SK-N-SH (cell line): ENCODE measurements at places on chromosomes 11 and 22. TPM values are rescaled to one million over a fixed set of nuclear protein-coding genes. Genes with fewer than 3 reads are reported as not detected.

- no peak overlapping the region for H3K27ac ChIP-seq
- no peak for DNase-seq
- peaks cover 47% of the 10 kb centered on the region for H3K4me1 ChIP-seq
- H3K4me3 ChIP-seq, result no peak overlapping the region
- H3K27me3 ChIP-seq, result no peaks in the 10 kb centered on the region
- H3K36me3 ChIP-seq, result no peaks in the 10 kb centered on the region; the same call in 1 of the 2 replicates
Observed at GRCh38 chr22:46657996-46658947, 38.1 kb downstream of the GRAMD4 start.

DNA sequence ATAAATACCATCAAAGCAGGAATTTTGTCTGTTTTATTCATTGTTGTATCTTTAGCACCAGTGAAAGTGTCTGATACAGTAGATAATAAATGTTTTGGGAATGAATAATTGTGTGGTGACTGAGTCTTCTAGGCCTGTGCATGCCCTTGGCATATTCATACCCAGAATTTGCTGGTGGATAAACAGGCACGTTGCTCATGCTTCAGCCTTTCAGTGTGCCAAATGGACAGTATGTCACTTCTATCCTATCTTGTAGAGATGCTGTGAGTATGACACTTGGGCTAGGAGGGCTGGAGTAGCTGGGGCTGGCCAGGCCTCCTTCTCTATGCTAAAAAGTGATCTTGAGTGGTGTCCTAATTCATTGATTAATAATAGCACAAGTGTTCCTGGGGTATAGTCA lies 287.3 kb upstream of the DDI1 start:
- peaks cover 3% of the 10 kb centered on the region; the same call in 1 of the 2 replicates for H3K4me1 ChIP-seq
- H3K27me3 ChIP-seq, result no peaks in the 10 kb centered on the region
- no peak overlapping the region for H3K4me3 ChIP-seq
- no peak overlapping the region for H3K27ac ChIP-seq
- DNase-seq, result no peak

GRCh38 chr11:12653729-12654128 lies 20.5 kb upstream of the TEAD1 start:
- no peaks in the 10 kb centered on the region for H3K36me3 ChIP-seq
- no peaks in the 10 kb centered on the region for H3K4me1 ChIP-seq
- H3K4me3 ChIP-seq, result no peak overlapping the region
- H3K27me3 ChIP-seq, result no peaks in the 10 kb centered on the region
- no peak overlapping the region for H3K27ac ChIP-seq
- no peak for DNase-seq

- H3K27ac ChIP-seq, result no peak overlapping the region
- no peaks in the 10 kb centered on the region for H3K27me3 ChIP-seq
- no peak overlapping the region for H3K4me3 ChIP-seq
- no peaks in the 10 kb centered on the region for H3K4me1 ChIP-seq
Observed at GRCh38 chr22:42544686-42545085, 9.1 kb upstream of the SERHL2 start.

DNA sequence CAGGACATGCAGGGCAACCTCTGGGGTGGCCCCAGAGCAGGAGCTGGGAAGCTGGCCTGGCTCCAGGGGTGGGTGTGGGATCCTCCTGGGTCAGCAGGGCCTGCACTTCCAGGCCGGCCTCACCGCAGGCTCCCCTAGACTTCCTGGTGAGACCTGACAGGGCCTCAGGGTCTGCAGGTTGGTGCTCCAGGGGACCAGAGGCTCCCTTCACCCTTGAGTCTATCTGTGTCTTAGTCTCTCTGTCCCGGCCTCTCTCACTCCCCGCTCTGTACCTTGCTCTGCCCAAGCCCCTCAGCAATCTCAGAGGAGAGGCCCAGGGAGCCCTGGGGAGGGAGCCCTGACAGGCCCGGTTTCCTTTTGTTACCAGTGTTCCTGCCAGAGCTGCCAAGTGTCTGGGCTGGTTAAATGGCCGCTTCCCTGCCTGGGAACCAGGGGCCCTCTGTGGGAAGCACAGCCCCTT lies 13.9 kb downstream of the CD82 start:
- no peaks in the 10 kb centered on the region for H3K27me3 ChIP-seq
- no peak overlapping the region for H3K4me3 ChIP-seq
- no peaks in the 10 kb centered on the region for H3K36me3 ChIP-seq
- no peak overlapping the region for H3K27ac ChIP-seq
- no peak for DNase-seq
- H3K4me1 ChIP-seq, result peaks cover 10% of the 10 kb centered on the region

DNA sequence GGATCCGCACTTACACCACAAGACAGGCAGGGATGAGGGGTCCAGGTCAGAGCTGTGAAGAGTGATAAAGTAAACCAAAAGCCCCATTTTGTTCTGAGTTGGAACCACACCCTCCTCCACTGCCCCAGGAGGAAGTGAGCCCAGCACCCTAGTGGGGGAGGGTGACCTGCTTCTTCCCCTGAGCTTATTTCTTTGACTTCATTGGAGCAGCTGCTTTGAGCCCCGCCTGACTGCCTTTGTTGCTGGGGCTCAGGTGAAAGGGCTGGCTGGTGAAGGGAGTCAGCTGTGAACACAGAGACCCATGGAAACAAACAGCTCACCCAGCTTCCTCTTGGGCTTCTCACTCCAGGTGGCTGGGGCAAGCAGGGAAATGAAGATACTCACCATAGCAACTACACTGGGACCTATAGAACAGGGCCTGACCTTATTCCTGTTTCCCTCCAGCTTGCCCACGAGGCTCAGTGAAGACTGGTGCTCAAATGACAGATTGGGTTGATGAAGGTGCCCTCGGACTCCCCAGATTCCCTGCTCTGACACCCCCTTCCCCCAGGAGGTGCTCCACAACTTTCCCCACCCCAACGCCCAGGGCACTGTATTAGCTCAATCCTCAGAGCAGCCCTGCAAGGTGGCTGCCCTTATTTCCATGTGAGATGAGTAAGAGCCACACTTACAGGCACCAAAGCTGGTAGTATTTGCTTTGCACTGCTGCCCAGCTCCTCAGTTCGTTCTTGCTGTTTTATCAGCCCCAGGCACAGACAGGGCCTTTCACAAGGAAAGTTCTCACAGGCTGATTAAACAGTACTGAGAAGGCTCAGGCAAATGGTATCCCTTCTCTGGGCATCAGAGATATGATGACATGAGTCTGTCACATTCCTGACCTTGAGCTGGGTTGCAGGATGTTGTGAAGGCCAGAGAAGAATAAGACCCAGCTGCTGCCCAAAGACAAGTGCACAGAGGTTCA lies 2.4 kb downstream of the UCP2 start:
- no peaks in the 10 kb centered on the region for H3K27me3 ChIP-seq
- no peak overlapping the region for H3K27ac ChIP-seq
- H3K4me1 ChIP-seq, result peaks cover 7% of the 10 kb centered on the region; the same call in 1 of the 2 replicates
- DNase-seq, result no peak
- H3K4me3 ChIP-seq, result no peak overlapping the region

DNA sequence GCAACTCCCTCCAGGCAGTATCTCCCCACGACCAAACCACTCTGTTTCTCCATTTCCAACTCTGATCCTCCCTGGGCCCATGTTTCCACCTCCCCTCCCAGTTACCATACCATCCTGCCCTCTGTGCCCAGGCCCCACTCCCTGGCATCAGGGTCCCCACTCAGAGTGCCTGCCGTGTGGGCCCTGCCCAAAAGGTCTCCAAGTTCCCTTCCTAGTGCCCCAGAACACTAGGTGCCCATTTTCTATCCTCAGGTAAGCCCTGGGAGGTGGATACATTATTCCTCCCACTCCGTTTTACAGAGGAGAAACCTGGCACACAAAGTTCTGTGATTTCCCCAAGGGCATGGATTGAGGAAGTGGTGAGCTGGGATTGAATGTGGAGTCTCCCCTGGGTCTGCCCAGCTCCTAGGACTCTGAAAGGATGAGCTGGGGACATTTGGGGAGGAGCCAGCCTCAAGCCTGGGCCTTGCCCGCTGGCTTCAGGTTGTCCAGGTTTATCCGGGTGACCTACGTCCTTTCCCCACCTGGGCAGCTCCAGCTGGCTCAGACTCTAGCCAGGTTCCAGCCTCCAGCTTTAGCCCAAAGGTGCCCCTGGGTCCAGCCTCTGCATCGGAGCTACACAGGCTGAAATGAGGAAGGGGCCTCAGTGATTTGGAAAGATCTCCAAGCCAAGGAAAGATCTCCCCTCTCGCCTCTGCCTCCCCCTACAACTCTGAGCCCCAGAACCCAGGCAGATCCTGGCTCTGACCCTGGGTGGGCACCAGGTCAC lies 2.2 kb upstream of the GSTT4 start:
- no peak overlapping the region for H3K4me3 ChIP-seq
- H3K27ac ChIP-seq, result no peak overlapping the region
- no peak for DNase-seq
- H3K27me3 ChIP-seq, result no peaks in the 10 kb centered on the region
- no peaks in the 10 kb centered on the region for H3K36me3 ChIP-seq

DNA sequence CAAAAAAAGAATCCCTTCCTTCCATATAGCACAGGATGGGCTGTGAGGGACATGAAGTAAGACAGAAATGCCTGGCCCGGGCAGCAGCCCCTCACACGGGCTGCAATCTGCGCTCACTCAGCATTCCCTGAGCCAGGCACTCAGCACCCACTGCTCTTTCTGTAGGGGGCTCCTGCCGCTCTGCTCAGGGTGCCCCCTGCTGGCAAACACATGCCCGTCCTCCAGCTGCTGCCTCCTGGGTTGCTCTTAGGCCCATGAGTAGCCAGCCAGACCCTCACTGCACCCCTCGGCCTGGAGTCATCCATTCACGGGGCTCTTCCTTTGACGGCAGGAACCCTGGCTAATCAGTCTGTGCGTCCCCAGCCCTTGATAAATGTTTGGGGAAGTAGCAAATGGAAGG lies 6.9 kb downstream of the MCAT start:
- H3K36me3 ChIP-seq, result no peaks in the 10 kb centered on the region
- no peak overlapping the region for H3K4me3 ChIP-seq
- DNase-seq, result peak; percentile 80
- no peaks in the 10 kb centered on the region for H3K27me3 ChIP-seq
- no peaks in the 10 kb centered on the region for H3K4me1 ChIP-seq

DNA sequence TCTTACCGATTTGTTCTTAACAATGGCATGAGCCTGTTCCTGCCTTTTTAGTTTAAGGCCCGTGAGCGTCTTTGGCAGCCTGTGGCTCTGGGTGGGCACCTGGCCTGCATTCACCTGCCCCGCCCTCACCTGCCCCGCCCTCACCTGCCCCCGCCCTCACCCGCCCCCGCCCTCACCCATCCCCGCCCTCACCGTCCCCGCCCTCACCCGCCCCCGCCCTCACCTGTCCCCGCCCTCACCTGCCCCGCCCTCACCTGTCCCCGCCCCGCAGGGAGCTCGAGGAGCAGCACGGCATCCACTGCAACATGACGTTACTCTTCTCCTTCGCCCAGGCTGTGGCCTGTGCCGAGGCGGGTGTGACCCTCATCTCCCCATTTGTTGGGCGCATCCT lies 14.2 kb downstream of the GATD1 start:
- H3K4me3 ChIP-seq, result no peak overlapping the region
- no peaks in the 10 kb centered on the region for H3K27me3 ChIP-seq
- peaks cover 24% of the 10 kb centered on the region for H3K36me3 ChIP-seq
- H3K27ac ChIP-seq, result peak overlapping the region; percentile 47; the same call in 1 of the 2 replicates
- DNase-seq, result peak; percentile 24

DNA sequence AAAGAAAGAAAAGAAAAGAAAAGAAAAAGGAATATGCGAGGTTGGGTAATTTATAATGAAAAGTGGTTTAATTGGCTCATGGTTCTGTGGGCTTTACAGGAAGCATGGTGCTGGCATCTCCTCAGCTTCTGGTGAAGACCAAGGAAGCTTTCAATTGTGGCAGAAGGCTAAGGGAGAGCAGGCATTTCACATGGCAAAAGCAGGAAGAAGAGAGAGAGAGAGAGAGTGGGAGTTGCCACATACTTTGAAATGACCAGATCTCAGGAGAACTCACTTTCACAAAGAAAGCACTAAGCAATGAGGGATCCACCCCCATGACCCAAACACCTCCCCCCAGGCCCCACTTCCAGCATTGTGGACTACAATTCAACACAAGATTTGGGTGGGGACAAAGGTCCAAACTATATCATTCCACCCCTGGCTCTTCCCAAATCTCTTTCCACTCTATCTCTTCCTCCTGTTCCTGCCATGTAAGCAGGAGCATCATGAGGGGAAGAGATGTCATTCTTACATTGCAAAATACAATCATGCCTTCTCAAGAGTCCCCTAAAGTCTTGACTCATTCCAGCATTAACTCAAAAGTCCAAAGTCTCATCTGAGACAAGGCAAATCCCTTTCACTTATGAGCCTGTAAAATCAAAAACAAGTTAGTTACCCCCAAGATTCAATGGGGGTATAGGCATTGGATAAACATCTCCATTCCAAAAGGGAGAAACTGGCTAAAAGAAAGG lies 38.9 kb downstream of the LINC01488 start:
- no peaks in the 10 kb centered on the region for H3K4me1 ChIP-seq
- DNase-seq, result no peak
- no peaks in the 10 kb centered on the region for H3K27me3 ChIP-seq
- H3K4me3 ChIP-seq, result no peak overlapping the region
- H3K36me3 ChIP-seq, result no peaks in the 10 kb centered on the region
- H3K27ac ChIP-seq, result no peak overlapping the region

DNA sequence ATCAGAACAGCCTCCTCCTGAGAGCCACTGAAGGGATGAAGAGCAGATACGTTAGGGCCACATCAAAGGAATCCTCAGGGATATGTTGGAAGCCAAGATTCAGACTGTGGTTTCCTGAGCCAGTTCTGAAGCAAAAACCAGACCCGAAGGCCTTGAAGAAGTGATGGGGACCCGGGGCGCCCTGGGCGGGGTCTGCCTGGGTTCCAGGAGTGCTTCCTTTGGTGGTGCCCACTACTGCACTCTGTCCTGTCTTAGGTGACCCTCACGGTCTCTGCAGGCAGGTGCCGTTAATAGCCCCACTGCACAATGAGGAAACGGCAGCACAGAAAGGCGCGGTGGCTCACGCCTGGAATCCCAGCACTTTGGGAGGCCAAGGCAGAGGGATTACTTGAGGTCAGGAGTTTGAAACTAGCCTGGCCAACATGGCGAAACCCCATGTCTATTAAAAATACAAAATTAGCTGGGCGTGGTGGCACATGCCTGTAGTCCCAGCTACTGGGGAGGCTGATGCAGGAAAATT lies 12.9 kb upstream of the SH3BP1 start:
- H3K27ac ChIP-seq, result no peak overlapping the region
- DNase-seq, result no peak
- H3K4me1 ChIP-seq, result peaks cover 4% of the 10 kb centered on the region; the same call in 1 of the 2 replicates
- H3K36me3 ChIP-seq, result peaks cover 35% of the 10 kb centered on the region; the same call in 1 of the 2 replicates

DNA sequence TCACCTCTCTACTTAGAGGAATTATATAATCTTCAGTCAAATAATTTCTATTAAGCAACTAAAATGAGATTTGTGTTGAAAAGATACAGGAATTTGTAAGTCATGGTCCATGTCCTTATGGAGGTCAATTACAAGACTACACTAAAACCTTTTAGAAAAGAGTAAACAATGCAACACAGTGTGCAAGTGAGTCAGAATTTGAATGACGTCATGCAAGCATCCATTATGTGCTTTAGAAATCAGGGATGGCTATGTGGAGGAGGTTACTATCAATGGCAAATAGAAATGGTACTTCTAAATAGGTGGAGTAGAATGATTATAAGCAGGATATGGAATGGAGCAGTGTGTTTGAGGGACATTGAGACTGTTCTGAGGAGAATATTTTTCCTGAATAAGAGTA lies 16.6 kb downstream of the OR10D3 start:
- H3K4me1 ChIP-seq, result no peaks in the 10 kb centered on the region
- no peak for DNase-seq
- no peaks in the 10 kb centered on the region for H3K36me3 ChIP-seq
- H3K4me3 ChIP-seq, result no peak overlapping the region
- no peaks in the 10 kb centered on the region; the same call in 1 of the 2 replicates for H3K27me3 ChIP-seq

- no peak overlapping the region for H3K4me3 ChIP-seq
- no peaks in the 10 kb centered on the region for H3K27me3 ChIP-seq
- no peak overlapping the region for H3K27ac ChIP-seq
- H3K36me3 ChIP-seq, result no peaks in the 10 kb centered on the region
- no peak for DNase-seq
Observed at GRCh38 chr22:44862281-44862680, 109.9 kb downstream of the ARHGAP8 start.

KRTAP5-7 gene
- polyA plus RNA-seq, result 0.06 and 0.07 TPM in 2 replicates

MISFA gene
- 2.3 and 2.4 TPM in 2 replicates for polyA plus RNA-seq

FUT4 gene
- polyA plus RNA-seq, result 1.8 and 1.9 TPM in 2 replicates
